ENCODE measurements at places on chromosomes 1 and 21.
A peak's percentile ranks its signal among the peaks of the same experiment; 100 is the strongest.

- no peak for DNase-seq
Measured at GRCh38 chr1:1804301-1804700, 26.0 kb upstream of the NADK start.

GRCh38 chr1:21956720-21957552 lies 19.8 kb upstream of the HSPG2 start:
- no peak for DNase-seq

DNA sequence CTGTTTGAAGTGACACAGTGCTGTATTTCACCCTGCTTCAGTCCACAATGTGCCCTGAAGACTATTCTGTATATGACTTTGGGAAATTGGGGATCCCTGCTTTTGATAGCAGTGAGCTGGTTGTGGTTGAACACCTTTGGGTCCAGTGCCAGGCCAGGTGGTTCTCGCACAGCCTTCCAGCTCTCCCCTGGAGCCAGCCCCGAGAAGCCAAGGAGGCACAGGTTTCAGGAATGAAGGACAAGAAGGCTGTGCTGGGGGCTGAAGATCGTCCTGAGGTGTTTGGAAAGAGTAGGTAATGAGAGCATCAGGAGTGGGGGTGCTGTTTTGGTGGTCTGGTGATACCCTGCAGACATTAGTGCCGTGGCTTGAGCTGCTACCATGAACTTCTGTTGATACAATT lies 131.4 kb upstream of the COL6A1 start:
- no peak for DNase-seq

DNA sequence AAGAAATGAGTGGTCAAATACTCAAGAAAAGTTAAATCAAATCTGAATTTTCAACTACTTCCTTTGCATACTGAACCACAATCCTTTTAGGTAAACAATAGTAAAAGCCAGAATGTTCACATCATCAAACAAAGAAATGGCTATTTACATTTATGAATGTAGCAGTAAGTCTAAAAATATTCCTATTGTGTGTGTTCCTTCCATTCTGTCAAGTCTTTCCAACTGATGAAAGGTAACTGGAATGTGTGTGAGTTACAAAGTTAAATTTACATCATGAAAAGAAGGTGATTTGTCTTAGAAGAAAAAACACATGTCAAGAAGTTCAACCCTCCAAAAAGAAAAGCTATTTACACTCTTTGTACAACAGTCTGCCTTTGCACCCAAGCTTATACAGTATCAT lies 203.1 kb downstream of the SIPA1L2 start:
- DNase-seq = no peak

GRCh38 chr1:48073798-48074530 lies 76.8 kb upstream of the TRABD2B start:
- DNase-seq = no peak

DNA sequence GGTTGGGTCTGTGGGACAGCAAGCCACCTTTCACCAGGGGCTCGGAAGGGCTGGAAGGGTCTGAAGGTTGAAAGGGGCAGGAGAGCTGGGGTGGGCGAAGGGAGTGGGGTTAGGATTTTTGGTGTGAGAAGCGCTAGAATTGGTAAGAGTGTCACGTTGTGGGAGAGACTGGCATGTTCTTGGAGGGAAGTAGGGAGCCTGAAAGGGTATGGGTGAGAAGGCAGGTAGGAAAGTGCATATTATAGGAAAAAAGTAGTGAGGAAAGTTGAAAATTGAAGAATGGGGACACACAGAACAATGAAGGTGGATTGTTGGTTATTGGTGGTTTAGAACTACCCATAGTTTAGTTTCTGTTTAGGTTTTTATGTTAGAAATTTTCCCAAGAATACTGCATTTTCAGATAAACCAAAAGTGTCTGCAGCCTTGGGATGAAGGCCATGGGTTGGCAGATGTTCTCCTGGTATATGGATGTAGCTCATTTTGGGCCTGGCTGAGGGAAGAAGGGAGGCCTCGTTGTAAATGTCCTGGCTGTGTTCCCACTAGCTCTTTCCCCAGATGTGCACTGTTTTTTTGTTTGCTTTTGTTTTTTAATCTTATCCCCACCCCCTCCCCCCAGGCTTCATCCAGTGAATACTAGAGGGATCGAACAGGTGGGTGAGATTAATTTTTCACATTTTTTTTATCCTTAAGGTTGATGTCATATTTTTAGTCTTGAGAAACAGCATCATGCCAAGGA lies 1.2 kb downstream of the LRRC42 start:
- no peak for DNase-seq

DNA sequence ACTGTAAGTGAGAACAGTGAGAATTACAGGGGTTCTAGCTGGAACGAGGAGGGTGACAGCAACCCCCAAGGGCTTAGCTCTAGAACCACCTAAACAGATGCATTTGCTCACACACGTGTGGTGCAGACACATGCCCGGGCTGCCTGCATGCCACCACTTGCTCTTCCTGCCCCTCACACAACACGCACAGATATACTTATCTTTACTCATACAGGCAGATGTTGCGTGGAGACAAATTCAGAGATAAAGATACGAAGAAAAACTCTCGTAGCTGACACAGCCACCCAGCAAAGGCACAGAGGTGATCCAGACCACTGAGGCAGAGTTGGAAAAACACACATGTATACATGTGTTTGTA lies 13.5 kb downstream of the VANGL1 start:
- no peak for DNase-seq

DNA sequence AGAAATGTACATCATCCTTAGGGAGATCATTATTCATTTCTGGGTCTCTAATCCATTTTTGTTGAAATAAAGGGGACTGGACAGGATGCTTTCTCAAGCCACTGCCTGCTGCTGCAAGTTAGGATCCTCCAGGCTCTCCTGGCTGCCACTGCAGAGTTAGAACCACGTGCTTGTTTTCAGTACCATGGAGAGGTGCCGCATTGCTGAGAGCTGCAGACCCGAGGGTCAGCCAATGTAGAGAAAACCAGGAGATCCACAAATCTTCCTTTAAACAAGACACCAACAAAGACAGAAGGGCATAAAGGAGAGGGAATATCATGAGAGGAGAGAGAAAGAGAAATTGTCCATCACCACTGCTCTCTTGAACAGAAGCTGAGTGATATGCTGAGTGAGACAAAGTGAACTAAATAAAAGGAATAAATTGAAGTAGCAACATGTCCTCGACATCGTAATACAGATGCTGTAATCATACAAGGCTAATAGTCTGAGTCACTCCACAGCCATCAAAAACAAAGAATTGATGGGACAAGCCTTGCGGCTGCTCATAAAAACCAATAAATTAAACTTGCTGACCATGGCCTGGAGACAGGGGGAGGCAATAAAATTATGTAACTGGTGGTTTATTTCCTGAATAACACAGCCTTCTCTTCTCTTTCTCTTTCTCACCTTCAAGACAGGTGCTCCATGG lies 255.7 kb downstream of the OMA1 start:
- DNase-seq = no peak

GRCh38 chr1:109773203-109773899 lies 9.6 kb upstream of the EPS8L3 start:
- DNase-seq = peak; percentile 37

DNA sequence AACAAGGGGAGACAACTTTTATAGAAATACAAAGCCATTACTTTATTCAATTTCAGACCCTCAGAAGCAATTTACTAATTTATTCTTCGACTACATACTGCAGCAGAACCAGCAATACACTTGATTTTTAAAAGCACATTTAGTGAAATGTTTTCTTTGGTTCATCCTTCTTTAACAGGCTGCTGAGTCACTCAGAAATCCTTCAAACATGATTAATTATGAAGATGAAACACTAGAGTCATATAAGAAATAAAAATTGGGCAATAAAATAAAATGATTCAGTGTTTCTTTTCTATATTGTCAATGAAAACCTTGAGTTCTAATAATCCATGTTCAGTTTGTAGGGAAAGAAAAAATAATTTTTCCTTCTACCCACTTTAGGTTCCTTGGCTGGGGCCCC lies 47.0 kb downstream of the CHML start:
- no peak for DNase-seq

- DNase-seq = no peak
Measured at GRCh38 chr1:81458186-81458585, 342.5 kb upstream of the ADGRL2 start.

DNA sequence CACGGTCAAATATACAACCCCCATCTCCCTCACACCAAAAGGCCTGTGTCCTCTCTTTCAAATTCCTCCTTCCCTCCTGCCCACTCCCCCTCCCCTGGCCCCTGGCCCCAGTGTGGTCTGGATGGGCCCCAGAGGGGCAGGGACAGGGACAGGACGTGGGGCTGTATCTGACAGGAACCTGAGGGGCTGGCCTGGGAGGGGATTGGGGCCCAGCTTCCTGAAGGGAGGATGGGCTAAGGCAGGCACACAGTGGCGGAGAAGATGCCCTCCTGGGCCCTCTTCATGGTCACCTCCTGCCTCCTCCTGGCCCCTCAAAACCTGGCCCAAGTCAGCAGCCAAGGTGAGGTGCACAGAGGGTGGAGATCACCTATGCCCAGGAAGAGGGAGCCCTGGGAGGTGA lies at the start of gene MPL:
MPL (plus strand) TSS at position 231 of the 400 bp plus-strand sequence; CDS start at position 262, 31 bp downstream.
- no peak for DNase-seq

DNA sequence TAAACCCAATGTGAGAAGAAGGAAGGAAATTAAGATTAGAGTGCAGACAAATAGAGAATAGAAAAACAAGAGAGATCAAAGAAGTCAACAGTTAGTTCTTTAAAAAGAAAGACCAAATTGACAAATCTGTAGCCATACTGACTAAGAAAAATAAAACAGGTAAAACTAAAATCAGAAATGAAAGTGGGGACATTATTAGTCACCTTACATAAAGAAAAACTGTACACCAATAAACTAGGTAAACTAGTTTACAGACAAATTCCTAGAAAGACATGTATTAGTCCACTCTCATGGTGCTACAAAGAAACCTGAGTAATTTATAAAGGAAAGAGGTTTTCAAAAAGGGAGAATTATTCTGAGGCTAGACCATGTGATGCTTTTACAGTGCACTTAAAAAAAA lies 22.3 kb downstream of the BLZF1 start:
- DNase-seq = no peak

GRCh38 chr1:68270951-68271350 lies 38.6 kb upstream of the WLS start:
- no peak for DNase-seq
